ENCODE measurements at places on chromosomes 3 and 15.

DNA sequence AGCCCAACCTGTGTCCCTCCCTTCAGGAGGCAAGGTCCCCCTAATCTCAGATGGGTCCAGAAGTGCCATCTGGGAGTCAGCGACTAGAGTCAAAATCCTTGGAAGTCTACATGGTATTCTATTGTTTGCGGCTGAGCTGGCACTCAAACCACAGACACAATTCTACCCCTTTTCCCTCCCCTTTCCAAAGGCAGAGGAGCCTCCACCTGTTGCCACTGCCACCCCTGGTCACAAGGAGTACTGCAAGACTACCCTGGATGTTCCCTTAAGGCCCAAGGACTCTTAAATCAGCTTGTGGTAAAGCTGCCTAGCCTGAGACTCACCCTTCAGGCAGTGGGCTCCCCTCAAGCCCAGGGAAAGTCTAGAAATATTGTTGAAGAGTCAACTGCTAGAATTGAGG lies 4.3 kb upstream of the OR5H6 start:
- DNase-seq = no peak

GRCh38 chr3:156694536-156694935 lies 20.1 kb downstream of the TIPARP start:
- DNase-seq = no peak

- no peak for DNase-seq
Observed at GRCh38 chr15:93298901-93299300, 209.9 kb upstream of the RGMA start.

DNA sequence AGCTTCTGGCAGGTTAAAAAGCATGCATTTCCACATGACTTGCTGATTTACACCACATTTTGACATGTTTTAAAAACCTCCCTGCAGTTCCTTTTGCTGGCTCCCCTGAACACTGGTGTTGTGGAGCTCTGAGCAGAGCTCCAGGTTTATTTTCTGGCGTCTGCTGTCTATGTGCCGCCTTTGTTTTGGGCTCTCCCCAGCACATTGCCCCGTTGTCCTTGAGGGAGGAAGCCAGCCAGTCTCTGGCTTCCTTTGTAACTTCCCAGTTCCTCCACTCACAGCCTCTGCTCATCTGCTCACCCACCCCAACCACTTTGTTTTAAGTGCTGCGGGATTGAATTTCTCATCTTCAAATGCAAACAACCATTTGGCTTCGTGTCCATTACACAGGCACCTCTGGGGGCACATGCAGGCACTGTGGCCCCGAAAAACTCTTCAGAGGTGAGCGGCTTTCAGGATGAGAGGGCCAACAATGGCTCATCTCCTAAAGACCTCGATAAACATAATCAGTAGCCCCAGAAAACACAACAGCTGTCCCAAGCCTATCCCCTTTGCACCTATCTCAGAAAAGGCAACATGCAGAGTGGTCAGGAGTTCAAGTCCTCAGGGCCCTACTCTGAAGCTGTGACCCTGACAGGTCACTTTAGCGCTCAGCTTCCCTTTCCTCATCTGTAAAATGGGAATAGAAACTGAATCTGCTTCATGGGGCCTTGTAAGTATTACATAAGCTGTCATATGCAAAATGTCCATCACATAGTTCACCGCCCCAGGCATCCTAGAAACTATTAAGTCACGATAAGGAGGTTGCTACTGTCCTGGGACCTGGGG lies 1.3 kb upstream of the MEF2A start:
- DNase-seq = peak; percentile 19

DNA sequence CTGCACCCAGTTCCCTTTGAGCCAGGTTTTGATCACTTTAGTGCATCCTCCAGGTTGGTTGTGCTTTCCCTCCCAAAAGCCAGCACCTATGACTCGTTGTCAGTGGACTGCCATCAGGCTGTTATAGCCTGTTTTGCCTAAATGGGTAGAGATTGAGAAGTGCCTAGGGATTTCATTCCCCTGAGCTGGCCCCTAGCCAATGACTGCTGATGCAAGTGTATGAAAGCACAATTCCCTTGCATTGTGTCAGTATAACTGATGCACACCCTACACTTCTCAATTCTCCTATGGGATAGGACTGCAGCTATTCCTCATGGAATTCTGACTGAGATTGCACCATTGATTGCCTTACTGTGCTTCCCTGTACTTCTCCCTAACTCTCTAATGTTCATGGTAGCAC lies 102.1 kb upstream of the ARPP21 start:
- no peak for DNase-seq

DNA sequence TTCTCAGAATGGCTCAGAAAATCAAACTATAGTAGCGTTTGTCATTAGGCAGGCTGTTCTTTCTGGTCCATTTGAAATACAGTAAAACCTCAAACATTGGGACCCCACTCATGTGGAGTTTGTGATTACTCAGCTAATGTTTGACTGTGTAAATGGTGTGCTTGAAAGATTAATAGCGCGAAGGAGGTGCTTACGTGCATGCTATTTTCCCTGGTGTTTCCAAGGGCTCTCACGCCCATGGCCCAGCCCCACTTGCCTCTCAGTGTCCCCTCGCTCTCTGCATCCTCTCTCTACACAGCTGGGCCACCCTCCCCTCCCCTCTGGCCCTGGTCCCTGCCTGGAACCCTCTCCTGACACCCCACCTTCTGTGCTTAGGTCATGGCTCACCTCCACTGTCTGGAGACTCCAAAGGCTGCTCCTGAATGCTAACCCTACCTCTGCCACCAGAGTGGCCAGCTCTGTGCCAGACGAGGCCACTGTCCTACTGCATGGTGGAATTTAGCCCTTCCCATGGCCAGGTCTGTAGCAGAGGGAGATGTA lies 194.2 kb downstream of the PLCL2 start:
- DNase-seq = no peak

DNA sequence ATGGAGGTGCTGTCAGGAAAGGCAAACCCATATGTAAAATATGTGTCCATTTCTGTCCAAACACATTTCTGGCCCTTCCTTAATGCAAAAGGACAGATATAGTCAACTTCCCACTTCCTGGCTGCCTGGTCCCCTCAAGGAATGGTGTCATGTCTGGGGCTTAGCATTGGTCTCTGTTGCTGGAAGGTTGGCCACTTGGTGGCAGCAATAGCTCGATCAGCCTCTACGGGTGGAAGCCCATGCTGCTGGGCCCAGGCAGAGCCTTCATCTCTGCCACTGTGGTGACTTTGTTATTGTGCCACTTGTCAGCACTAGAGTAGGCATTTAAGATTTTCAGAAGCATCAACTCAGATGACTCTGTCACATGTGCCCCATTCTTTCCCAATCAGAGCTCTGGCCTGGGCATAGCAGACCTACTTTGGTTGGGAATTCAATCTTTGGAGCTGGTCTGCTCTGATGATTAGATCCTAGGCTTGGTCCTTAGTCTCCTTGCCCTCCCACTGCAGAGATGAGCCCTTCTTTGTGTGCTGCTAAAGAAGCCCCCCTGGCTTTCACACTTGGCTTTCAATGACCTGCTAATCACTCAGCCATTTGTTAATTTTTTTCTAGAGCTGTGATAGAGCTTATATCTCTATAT lies 51.0 kb upstream of the SPSB4 start:
- peak; percentile 13 for DNase-seq

All from retinal pigment epithelial cell (primary cell).